Activated naive CD8-positive, alpha-beta T cell treated with anti-CD3 and anti-CD28 coated beads, Interleukin-2, amount 10 ng/mL, durations not matched to agents 7 days and 5 days (primary cell): ENCODE measurements at places on chromosomes 11 and 22. TPM values are rescaled to one million over a fixed set of nuclear protein-coding genes. Genes with fewer than 3 reads are reported as not detected.
A peak's percentile ranks its signal among the peaks of the same experiment; 100 is the strongest.

- H3K27ac ChIP-seq: no peak overlapping the region
- DNase-seq: no peak
- H3K27me3 ChIP-seq: peaks cover 72% of the 10 kb centered on the region
- H3K4me3 ChIP-seq: no peak overlapping the region
- H3K36me3 ChIP-seq: no peaks in the 10 kb centered on the region
- H3K4me1 ChIP-seq: peaks cover 15% of the 10 kb centered on the region
Observed at GRCh38 chr11:12715941-12716340, 41.7 kb downstream of the TEAD1 start.

DNA sequence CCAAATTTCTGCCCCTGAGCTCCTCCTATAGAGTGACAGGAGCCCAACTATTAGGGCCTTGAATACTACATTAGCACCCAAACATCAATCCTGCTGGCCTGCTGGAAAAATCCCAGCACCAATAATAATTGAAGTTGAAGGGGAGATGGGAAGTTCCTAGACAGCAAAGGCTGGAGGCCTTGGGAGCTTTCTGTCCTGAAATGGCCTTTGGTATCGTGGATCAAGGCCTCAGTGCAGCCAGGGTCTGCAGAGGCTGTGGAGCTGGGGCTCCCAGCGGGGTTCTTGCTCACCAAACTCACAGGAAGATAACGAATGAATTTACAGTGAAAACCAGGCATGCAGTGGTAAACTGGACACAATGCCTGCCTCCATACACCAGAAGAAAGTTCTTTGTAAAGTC is 9.2 kb upstream of the MICALL1 start:
- H3K36me3 ChIP-seq: peaks cover under 1% of the 10 kb centered on the region
- no peak for DNase-seq
- H3K27me3 ChIP-seq: no peaks in the 10 kb centered on the region
- H3K4me1 ChIP-seq: peaks cover 27% of the 10 kb centered on the region
- no peak overlapping the region for H3K4me3 ChIP-seq

The SCARF2 gene
- total RNA-seq: 1.5 TPM

GRCh38 chr22:31829505-31829904 is 75.7 kb downstream of the DEPDC5 start:
- no peaks in the 10 kb centered on the region for H3K27me3 ChIP-seq
- H3K27ac ChIP-seq: no peak overlapping the region
- peaks cover 33% of the 10 kb centered on the region for H3K36me3 ChIP-seq
- peaks cover 16% of the 10 kb centered on the region for H3K4me1 ChIP-seq

GRCh38 chr11:70854901-70855556 is 397.3 kb downstream of the SHANK2 start:
- H3K4me3 ChIP-seq: no peak overlapping the region
- DNase-seq: no peak
- no peak overlapping the region for H3K27ac ChIP-seq
- no peaks in the 10 kb centered on the region for H3K4me1 ChIP-seq
- no peaks in the 10 kb centered on the region for H3K36me3 ChIP-seq

GRCh38 chr22:38696606-38697424 is 3.9 kb downstream of the JOSD1 start:
- H3K4me3 ChIP-seq: peak overlapping the region; percentile 94
- DNase-seq: no peak
- H3K4me1 ChIP-seq: peaks cover 48% of the 10 kb centered on the region
- peak overlapping the region; percentile 86 for H3K27ac ChIP-seq
- peaks cover 25% of the 10 kb centered on the region for H3K36me3 ChIP-seq
- no peaks in the 10 kb centered on the region for H3K27me3 ChIP-seq

GRCh38 chr11:115916608-115917007 is 412.4 kb upstream of the CADM1 start:
- H3K4me1 ChIP-seq: no peaks in the 10 kb centered on the region
- no peak overlapping the region for H3K4me3 ChIP-seq

- peaks cover 30% of the 10 kb centered on the region for H3K4me1 ChIP-seq
- H3K27ac ChIP-seq: peak overlapping the region; percentile 95
- no peak for DNase-seq
- H3K36me3 ChIP-seq: peaks cover 16% of the 10 kb centered on the region
- H3K27me3 ChIP-seq: peaks cover 3% of the 10 kb centered on the region
Observed at GRCh38 chr11:123233975-123234334, 38.9 kb upstream of the CLMP start.

- peaks cover 15% of the 10 kb centered on the region for H3K4me1 ChIP-seq
- no peak for DNase-seq
- H3K27me3 ChIP-seq: no peaks in the 10 kb centered on the region
- H3K27ac ChIP-seq: peak overlapping the region; percentile 51
- peak overlapping the region; percentile 57 for H3K4me3 ChIP-seq
- peaks cover 10% of the 10 kb centered on the region for H3K36me3 ChIP-seq
Observed at GRCh38 chr22:17733466-17733865, 40.8 kb downstream of the BID start.
